Stimulated activated naive CD4-positive, alpha-beta T cell (primary cell): ENCODE measurements at places on chromosomes 13 and 19.

DNA sequence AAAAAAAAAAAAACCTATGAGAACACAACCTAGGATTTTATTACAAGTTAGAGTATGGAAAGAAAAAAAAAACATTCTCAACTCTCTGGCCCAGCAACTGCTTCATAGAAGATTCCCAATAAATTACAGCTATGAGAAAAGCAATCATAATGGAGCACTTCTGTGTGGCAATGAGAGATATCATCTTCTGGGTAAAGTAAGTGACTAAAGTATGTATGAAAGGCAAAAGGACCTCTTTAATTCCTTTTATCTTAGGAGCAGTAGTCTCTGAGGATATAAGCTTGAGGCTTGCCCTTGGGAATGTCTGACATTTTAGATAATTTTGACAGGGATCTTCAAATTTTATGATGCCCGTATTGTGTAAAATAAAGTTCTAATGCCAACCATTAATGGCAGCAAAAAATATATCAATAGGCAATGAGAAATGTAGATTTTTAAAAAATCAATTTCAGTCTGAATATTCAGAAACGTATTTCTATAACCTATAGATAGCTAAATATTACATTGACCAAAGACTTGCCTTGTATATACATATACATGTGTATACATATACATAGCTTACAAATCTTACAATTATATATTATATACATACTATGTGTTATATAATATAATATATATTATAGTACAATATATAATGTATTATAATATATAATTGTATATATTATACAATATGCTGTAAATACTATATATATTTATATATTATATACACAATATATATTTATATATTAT lies 823.9 kb upstream of the SLITRK1 start:
- no peak for DNase-seq

DNA sequence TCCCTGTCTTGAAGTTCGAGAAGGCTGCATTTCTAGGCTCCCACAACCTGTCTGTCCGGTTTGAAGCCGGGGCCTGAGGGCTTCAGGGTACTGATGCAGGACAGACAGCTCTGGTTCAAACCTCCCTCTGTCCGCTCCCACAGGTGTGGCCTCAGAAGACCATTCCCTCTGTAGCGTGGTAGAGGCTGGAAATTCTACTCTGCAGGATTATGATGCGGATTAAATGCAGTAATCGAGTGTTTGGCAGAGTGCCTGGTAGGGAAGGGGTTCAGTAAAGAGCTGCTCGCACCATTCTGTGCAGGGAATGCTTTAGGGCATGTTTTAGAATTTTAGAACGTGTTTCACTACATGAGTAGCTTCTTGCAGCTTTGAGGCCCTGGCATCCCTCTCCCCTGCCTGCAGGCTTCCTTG lies 30.5 kb downstream of the PPP1R37 start:
- no peak for DNase-seq

DNA sequence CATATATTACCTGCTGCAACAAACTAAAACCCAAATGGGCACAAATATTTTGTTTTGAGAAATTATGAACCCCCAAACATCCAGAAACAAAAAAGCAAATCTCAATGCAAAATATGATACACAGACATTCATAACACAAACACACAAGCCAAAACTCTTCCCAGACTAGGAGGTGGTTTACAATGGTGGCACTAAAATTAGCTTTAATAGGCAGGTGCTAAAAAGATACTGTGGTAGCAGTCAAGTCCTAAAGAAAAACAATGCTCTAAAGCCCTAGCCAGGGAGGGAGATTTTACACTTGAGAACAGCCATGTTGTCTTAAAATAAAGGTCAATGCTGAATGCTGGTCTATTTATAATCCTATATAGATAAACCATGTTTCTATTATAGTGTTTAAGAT lies 65.0 kb downstream of the DOCK9 start:
- DNase-seq, result no peak

DNA sequence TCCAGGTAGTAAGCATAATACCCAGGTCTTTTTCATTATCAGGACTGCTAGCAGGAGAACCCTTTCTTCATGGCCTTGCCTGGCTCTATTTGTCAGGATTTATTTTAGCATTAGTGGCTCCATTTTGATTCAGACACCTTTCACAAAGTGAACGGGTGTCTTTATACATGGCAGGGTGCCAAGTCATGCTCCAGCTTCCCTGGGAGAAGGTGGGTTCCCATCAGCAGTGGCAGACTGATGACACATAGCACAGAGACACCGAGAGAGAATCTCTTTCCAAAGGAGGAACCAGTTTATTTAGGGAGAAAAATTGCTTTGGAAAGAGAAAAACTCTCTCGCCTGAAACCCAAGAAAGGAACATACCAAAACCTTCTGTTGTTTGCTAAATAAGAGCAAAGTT lies 135.3 kb upstream of the TMTC4 start:
- DNase-seq, result no peak

GRCh38 chr19:56350416-56351045 lies 35.9 kb upstream of the ZSCAN5A start:
- DNase-seq, result peak; percentile 3

DNA sequence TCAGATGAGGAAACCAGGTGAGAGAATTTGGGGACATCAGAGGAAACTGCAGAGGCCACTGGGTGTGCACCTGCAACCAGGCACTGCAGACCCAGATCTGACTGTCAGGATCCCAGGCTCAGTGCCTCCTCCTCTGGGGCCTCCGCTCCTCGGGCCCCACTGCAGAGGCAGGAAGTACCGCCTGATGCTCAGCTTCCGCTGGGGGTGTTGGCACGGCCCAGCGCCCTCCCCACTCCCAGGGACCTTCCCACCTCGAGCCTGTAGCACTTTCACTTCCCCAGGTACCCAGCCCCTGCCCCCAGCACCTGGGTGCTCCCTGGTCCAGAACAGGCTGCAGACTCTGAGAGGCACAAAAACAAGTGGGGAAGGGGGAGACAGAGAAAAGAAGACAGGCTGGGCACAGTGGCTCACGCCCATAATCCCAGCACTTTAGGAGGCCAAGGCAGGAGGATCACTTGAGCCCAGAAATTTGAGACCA lies 1.4 kb upstream of the CD37 start:
- peak; percentile 58 for DNase-seq

GRCh38 chr13:111517641-111518010 lies 197.2 kb downstream of the TEX29 start:
- no peak for DNase-seq

- DNase-seq, result no peak
Measured at GRCh38 chr19:48887861-48888612, 10.5 kb downstream of the TULP2 start.

- DNase-seq, result peak; percentile 37
Measured at GRCh38 chr19:5621945-5622464, 571 bp downstream of the SAFB2 start.

- peak; percentile 73 for DNase-seq
Measured at GRCh38 chr13:76886292-76887075, at the start of gene KCTD12. KCTD12 (minus strand) TSS chr13:76886405; CDS start chr13:76886148, 257 bp downstream.

- no peak for DNase-seq
Measured at GRCh38 chr19:19615086-19615485, 3.4 kb downstream of the PBX4 start.

DNA sequence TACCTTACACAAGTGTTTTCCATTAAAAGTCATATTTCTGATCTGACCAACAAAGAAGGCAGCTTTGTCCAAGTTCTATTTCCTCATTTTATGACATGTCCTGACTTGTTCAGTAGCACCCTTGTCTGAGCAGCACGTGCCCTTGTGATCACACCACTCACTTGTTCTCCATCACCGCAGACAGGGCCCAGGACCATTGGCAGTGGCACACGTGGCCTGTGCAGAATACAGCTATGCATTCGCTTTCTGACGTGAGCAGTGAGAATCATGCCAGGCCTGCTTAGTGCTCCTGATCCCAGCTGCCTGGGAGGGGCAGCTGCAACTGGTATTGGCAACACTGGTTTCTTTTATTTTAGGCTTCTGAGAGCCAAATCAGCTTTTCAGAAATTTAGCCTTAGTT lies 134.2 kb downstream of the FRY start:
- no peak for DNase-seq

DNA sequence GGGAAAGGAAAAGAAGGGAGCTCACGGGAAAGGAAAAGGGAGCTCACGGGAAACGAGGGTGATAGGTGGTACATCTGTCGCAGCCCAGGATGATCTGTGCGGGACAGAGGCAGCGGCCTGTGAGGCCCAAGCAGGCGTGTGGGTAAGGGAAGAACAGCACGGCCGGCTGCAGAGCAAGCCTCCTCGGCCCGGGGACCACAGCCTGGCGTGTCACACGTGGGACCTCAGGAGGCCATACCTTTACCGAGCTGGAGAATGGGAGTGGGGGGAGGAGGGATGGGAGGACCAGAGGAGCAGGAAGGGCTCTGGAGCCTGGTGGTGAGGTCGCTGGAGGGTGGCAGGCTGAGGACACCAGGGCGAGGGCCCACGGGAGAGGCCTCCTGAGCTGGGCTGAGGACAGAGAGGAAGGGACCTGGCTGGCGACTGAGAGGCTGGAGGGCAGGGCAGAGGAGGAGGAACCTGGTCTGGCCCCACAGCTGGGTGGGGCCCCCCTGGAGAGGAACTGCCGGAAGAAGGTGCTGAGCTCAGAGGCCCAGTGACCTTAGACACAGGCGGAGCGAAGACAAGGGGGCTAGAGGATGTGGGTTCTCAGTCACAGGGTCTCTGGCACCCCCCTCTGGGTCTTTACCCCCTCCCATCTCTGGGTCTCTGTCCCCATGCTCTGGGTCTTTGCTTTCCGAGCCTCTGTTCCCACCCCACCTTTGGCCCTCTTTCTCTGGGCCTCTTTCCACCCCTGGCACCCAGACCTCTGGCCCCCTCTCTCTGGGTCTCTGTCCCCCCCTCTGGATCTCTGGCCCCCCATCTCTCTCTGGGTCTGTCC lies 2.9 kb upstream of the FTL start:
- DNase-seq, result no peak

GRCh38 chr13:103694033-103694432 lies 627.8 kb upstream of the SLC10A2 start:
- DNase-seq, result no peak

- no peak for DNase-seq
Measured at GRCh38 chr13:28415994-28416421, 78.9 kb downstream of the FLT1 start.

GRCh38 chr13:89407357-89407756 lies 1736.2 kb downstream of the SLITRK5 start:
- DNase-seq, result no peak

GRCh38 chr13:94186470-94186869 lies 293.0 kb downstream of the DCT start:
- DNase-seq, result no peak

DNA sequence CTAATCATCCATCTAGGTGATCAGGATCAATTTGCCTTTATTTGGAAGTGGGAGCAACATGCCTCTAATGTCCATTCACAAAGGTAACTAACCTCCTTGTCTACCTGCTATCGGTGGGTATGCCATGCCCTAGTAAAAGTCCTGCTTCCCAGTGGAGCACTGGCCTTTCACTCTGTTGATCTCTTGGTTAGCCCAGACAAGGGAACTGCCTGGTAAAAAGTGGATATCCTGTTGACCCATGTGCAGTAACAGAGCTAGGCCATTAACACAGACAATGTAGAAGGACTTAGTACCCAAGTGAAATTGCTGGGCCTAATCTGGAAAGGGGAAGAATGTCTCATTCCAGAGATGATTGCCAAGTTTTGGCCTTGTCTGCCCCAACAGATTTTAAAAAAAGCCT lies 171.5 kb upstream of the CSNK1A1L start:
- no peak for DNase-seq
